ENCODE measurements at places on chromosomes 3 and 15.

DNA sequence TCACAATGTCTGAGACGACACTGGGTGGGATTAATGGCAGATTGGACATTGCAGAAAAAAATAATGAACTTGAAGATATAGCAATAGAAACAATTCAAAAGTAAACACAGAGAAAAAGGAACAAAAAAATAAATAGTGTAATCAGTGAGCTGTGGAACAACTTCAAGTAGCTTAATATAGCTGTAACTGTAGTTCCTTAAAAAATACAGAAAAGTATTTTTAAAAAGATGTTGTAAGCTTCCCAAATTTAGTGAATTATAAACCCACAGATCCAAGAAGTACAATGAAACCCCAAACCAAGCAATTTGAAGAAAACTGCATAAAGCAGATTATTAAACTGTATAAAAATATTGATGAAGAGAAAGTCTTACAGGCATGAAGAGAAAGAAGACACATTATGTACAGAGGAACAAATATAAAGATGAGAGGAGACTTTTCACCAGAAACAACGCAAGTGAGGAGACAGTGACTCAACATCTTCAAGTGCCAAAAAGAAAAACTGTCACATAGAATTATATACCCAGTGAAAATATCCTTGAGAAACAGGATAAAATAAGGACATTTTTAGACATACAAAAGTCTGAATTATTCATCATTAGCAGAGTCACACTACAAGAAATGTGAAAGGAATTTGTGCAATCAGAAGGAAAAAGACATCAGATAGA, 176.4 kb downstream of the NFKBIZ start:
- no peak for DNase-seq

DNA sequence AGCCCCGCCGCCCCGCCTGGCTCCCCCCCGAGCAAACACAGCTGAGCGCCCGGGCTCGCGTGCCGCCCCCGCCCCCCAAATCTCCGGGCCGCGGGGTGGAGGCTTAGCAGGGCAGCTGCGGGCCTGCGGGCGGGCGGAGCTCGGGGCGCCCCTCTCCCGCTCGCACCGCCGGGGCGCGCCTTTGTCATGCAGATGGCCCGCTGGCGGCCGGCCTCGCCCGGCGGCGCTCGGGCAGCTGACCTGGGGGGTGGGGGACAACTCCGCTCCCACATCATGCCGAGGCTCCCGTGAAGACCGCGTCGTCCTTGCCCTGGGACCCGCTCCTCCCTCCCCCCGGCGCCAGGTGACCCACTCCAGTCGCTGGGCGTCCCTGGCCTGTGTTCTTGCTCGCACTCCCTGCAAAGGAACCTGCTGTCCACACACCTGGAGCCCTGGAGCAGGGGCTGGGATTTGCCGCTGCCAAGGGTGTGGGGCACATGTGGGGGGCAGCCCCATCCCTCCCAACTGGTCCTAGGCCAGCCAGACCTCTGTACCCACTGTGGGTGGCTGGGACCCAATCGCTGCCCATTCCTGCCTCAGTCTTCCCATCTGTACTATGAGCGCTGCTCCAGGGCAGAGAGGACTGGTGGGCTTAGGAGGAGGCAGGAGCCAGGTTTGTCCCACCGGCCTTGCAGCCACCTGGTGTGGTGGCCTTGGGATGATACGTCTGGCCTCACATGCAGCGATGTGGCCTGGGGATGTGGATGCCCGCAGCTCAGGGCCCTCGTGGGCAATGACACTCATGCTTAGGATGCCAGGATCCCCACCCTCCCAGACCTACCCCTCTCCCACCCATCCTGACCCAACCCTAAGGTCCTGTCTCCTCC, 33.5 kb downstream of the DNAJB8 start:
- no peak for DNase-seq

GRCh38 chr3:182000447-182000846, 288.7 kb downstream of the SOX2 start:
- DNase-seq = no peak

DNA sequence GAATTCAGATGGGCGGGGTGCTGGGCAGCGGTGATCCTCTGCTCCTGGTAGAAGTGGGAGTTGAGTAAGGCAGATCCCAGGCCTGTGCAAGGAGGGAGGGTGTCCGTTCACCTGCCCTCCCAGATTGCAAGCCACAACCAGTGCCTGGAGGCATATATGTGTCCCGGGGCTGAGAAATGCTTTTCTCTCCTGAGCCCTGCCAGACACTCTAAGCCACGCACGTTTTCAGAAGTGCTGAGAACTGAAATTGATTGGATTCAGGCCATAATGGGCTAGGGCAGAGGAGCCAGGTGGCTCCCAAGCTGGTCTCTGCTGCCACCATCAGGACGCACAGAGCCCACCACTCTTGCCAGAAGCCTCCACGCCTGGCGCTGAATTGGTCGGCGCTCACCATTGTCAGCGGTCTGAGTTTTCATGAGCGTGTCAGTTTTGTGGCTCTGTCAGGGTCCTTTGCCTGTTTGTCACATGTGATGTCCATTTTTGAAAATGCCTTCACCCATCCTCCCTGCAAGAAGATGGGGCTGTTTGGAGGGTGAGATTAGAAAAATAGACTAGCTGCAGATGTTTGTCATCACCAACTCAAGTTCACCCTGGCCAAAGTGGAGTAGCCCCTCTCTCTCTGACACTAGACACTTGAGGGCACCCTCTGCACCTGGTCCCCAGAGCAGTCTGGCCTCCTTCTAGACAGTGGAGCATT, 15.4 kb upstream of the BFSP2 start:
- peak; percentile 63 for DNase-seq

- no peak for DNase-seq
Observed at GRCh38 chr3:70736009-70736408, 423.6 kb upstream of the MDFIC2 start.

All from Right ventricle myocardium superior (tissue), 1 donor.